K562 (cell line): ENCODE measurements at places on chromosomes 2 and 18. TPM values are rescaled to one million over a fixed set of nuclear protein-coding genes. Genes with fewer than 3 reads are reported as not detected.

Gene MAPK4
- polyA plus RNA-seq = not detected in 2 replicates

Gene TOGARAM2
- not detected in 2 replicates for polyA plus RNA-seq

Gene ANKRD29
- 0.03 TPM in 1 of 2 replicates, not detected in the other for polyA plus RNA-seq

Gene DES
- 21.2 and 25.1 TPM in 2 replicates for polyA plus RNA-seq

Gene PLEKHH2
- 2.0 and 2.7 TPM in 2 replicates for polyA plus RNA-seq

Gene GALR1
- not detected in 2 replicates for polyA plus RNA-seq

Gene SNTG2
- not detected in 2 replicates for polyA plus RNA-seq

Gene CFAP221
- 0.16 and 0.62 TPM in 2 replicates for polyA plus RNA-seq

Gene QPCT
- not detected in 2 replicates for polyA plus RNA-seq
